ENCODE measurements at places on chromosomes 12 and 14.

- DNase-seq = no peak
Measured at GRCh38 chr14:36428350-36428749, 91.7 kb downstream of the NKX2-1 start.

DNA sequence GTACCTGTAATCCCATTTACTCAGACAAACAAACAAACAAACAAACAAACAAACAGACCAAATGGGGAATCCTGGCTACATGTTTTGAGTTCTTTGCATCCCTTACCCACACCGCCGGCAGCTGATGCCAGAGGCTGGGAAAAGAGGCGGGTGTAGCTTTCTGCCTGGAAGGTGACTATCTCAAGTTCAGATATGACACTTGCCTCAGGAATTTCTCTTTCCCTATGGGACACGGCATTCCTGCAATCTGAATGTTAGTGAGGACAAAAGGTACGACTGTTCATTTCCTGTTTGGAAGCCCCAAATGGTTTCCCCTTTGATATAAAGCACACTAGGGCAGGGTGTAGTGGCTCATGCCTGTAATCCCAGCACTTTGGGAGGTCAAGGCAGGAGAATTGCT is 2.9 kb downstream of the MYL2 start:
- no peak for DNase-seq

GRCh38 chr12:50400104-50400637 is 514 bp upstream of the LARP4 start:
- DNase-seq = no peak

- no peak for DNase-seq
Measured at GRCh38 chr12:32920506-32921085, 24.0 kb upstream of the PKP2 start.

DNA sequence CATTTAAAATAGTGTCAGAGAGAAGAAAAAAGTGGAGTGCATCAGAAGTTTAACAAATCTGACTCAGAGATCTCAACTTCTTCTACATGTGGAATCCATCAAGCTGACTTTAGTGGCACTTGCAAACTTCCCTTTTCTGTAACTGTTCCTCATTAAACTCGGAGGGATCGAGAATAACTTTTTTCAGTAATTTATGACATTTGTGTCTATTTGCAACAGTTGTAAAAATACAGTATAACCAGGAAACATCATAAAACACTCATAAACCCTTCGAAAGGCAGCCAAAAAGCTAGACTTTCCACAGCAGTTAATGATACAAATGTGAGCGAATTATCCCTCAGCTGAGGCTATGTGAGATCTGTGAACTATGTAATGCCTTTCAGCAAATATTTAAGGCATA is 1936.8 kb upstream of the SEL1L start:
- DNase-seq = no peak

DNA sequence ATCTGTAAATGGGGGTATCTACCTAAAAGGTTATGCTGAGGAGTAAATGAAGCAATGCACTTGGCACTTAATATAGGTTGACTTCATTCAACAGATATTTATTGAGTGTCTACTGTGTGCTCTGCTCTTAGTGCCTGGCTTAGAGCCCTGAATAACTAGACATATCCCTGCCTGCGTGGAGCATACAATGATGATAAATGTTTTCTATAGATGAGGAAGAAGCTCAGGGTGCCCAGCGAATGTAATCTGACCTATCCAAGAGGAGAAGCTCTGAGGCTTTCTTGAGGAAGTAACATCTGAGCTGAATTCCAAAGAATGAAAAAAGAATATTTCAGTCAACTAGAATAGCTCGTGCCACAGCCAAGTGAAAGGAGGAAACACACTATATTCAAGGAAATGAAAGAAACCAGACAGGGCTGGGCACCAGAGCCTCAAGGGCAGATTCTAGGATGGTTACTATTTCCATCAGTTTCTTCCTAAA is 17.9 kb upstream of the HIGD1C start:
- DNase-seq = no peak

All from stimulated activated CD8-positive, alpha-beta memory T cell treated with anti-CD3 and anti-CD28 coated beads, Interleukin-7, amount 100 ng/mL, for 1 hour (primary cell).